ENCODE measurements at places on chromosomes 6 and 20.

DNA sequence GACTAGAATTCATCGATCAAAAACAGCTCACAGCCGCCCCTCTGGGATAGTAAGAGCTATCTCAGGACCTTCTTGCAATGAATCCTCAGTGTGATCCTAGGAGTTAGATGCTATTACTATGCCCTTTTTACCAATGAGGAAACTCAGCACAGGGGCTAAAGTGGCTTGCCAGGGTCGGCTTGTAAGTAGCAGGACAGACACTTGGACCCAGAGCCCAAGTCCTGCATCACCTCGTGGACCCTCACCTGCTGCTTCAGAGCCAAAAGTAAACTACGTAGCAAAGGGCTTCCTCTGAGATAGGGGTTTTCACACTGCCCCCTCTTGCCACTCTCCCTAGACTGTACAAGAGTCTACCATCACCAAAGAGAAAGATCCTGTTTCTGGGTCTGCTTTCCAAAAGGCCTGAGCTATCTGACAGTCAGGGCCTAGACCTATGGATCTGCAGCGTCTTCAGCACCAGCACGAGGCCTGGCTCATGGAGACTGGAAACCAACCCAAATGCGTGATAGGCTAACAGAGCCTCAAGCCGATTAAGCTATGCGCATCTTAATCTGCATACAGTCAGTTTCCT is 172.3 kb downstream of the ANKRD60 start:
- no peak for DNase-seq

DNA sequence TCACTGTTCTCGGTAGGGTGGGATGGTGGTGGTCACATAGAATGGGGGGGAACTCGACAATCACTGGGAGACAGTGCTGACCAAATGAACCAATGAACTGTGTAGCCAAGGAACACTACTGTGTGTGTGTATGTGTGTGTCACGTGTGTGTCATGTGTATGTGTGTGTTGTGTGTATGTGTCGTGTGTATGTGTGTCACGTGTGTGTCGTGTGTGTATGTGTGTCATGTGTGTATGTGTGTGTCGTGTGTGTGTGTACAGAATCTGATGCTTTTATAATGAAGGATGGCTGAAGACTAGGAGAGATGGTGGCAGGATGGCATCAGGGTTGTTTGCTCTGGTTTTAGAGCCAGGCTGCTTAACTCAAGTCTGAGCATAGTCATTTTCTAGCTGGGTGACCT is 99.1 kb upstream of the DUSP22 start:
- DNase-seq: no peak

DNA sequence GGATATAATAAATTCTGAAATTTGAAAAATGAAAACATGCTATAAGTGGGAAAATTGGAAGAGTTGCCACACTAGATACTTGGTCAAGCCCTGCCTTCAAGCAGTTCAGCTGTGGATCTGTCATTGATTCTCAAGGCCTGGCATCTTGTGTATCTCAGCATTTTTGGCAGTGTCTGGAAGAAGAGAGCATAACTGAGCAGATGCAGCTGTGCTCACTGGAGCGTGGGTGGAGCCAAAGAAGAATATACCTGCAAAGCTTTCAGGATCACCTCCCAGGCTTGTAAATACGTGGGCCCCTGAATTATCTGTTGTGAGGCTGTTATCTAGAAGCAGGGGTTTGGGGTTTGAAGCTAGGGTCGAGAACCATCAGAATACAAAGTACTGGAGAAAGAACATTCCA is 31.3 kb upstream of the CHD6 start:
- no peak for DNase-seq

DNA sequence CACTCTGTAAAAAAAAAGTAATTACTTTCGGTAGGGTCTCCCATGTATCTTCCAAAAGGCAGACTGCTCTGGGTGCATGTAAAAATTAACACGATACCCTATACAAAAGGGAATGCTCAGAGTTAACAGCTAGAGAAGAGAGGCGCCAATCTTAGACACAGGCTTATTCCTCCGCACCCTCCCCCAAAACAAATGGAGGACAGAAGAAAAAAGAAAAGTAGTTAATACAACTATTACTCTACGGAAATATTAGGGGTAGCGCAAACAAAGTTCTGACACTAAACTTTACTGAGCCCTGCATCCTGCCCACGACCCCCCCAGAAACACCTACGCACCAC is 331 bp upstream of the UFL1 start:
- DNase-seq: no peak

DNA sequence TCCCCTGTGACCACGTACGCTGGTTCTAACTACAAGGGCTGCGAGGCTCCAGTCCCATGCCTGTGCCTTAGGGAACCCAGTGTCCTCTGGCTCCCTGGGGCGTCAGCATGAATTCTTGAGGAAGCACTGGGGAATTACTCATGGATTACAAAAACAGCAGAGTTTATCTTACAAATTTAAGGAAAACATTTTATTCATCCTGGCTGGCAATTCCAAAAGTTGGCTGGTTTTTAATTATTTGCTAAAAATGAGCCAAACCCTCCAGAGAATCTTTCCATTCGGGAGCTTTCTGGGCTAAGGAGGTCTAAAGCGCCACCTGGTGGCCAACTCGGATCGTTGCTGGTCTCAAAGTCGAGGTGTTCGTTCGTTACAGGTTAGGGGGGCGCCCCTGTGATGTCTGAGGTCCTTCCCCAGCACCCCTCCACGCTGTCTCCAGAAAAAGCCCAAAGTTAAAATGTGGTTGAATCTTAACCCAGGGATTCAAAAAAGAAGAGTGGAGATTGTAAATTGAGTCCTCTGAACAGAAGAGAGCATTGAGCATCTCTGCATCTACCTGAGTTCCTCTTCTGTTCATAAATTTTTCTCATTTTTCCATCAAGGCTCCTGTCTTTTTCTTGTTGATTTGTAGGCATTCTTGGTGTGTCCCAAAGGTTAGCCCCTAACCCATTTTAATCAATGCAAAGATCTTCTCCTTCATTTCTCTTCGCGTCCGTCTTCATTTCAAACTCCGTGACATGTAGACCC is 99.4 kb downstream of the BFSP1 start:
- DNase-seq: peak; percentile 38

DNA sequence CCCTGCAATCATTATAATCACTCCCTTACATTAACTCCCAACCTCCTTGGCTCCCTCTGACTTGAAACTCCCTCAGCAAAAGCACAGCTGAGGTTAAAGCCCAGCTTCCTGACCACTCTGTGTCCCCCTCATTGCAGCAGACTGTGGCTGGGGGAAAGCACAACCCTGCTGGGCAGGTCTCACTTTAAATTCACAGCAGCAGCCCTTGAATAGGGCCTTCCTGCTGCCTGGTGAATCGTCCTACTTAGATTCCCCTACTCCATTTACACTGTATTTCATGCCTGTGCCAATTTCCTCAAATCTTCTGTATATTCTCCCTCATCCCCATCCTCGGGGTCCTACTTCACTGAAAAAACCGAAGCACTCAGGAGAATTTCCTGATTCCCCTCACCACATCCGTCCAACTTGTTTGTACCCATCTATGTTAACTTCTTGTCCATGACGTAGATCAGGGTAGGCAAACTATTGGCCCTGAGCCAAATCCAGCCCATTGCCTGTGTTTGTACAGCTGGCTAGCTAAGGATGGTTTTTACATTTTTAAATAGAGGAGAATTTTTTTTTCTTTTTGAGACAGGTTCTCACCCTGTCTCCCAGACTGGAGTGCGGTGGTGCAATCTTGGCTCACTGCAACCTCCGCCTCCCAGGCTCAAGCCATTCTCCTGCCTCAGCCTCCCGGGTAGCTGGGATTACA is 31.5 kb upstream of the GCM1 start:
- peak; percentile 69 for DNase-seq

DNA sequence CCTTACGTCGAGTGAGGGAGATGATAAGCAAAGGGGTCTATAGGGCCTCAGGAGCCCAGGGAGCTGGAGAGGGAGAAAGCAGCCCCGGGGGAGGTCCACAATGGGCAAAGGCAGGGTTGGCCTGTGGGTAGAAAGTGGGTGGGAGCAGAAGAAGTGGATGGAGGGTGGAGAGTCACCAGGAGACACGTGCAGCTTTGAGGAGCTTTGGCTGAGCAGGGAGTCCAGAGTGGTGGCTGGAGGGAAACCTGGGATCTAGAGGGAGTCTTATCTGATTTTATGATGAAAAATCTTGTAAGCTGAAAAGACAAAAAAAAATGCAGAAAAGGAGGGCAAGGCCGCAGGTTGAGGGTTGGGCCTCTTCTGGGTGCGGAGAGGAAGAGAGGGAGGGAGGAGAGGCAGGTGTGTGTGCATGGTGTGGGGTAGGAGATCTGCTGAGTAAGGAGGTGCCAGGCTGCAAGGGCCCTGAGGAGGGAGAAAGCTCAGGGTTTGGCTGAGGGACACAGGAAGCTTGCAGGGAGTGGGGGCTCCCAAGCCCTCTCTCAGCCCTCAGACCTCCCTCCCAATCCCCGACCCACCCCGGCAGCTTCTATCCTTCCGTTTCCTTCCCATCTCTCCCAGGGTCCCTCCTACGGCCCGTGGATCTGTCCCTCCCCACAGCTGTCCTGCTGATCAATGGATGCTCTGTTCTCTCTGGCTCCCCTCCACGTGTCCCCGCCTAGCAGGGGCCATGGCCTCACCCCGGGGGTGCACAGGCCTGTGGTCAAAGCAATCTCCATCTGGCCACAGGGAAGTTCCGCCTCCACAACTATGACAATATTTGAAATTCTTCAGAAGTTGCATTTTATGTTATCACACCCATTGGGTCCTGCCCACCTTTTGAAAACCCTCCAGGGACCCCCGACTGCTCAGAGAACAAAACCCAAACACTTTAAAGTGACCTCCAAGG is 17.1 kb upstream of the BPI start:
- peak; percentile 49 for DNase-seq

DNA sequence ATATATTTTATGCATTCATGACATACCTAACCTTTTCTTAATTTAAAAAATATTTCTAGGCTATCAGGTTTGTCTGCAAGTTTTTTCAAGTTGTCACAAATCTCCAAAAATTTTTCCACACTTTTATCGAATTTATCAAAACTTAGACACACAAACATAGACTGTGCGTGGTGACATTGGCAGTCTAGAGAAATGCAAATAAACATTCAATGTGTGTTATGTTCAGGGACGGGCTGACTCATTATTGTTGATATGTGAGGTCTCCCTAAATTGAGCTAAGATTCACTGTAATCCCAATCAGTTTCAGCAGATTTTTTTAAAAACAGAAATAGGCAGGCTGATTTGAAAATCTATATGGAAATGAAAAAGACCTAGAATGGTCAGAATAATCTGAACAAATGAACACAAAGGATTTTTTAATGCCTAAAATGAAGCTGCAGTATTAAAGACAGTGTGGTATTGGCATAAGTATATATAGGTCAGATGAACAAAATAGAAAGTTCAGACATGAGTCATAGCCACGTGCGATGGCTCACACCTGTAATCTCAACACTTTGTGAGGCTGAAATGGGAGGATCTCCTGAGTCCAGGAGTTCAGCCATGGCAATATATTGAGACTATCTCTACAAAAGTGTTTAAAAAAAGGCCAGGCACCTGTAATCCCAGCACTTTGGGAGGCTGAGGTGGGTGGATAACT is 19.2 kb downstream of the BLTP3A start:
- no peak for DNase-seq

DNA sequence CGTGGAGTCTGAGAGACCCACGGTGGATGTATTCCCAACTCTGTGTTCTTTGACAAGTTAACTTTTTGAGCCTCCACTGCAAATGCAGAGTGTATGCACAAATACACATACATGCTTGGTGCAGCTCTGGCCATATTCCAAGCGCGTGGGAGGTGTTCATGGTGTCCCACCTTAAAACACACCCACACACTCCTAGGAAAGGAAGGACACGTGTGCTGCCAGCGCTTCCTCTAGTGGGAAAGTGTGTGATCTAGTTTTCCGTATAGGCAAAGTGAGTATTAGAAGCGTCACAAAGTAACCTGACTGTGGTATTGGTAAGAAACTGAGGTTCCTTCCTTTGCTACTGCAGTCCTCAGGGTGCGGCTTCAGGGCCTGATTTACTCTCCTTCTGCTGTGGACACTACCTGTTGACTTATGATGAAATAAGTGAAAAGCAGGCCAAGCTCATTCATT is 36.0 kb upstream of the MPC1 start:
- DNase-seq: no peak

GRCh38 chr6:35484921-35485392 is 11.9 kb downstream of the TEAD3 start:
- peak; percentile 42 for DNase-seq

DNA sequence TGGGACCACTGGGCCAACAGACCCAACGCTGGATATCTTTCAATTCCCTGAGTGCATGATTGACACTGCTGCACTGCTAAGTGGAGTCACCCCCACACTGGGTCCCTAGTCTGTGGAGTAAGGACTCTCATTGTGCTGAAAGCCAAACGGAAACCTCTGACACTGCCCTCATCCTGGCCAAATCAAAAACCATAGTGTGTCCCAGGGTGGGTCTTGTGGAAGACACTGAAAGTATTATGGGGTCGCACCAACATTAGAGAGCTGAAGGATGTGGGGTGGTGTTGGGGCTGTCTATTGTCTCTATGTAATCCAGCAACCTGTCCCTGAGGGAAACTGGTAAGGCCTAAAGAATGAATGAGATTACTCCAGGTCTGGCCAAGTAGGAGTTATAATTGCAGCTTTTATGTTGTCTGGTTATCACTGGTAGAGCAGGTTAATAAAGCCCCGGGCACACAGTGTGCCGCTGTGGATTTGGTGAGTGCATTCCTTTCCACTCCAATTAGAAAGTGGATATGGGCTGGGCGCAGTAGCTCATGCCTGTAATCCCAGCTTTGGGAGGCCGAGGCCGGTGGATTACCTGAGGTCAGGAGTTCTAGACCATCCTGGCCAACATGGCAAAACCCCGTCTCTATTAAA is 57.9 kb downstream of the HLA-A start:
- DNase-seq: no peak

DNA sequence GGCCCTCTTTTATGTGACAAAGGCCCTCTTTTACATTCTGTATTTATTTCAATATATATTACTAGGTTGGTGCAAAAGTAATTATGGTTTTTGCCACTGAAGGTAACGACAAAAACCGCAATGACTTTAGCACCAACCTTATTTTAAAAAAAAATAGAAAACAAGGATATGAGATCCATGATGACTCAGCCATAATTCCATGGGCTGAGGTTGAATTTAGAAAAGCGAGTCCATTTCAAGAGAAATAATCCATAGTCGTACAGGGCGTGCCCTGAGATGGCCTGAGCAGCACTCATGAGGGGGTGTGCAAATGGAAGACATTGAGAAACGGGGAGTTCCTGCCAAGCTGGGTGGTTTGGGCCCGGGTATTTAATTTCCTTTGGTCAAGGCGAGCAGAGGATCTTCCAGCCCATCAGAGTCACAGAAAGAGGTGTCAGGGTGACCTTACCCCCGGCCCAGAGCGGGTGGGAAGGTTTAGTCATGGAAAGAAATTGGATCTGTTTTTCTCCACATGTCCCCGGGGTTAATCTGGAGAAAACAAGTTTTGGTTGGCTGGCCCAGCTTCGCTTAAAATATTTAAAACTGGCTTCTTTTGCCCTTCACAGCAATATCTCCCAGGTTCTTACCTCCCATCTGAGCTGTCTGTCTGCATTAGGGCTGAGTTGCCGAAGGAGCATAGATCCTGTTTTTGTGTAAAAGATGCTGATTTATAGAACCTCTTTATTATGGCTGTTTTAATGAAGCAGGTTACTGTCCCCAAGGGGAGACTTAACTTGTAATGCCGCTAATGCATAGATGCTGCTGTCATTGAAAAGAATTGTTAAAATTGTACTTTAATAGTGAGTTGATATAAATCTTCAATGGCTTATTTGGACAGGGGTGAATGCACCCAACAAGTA is 255.6 kb downstream of the PREX1 start:
- peak; percentile 13 for DNase-seq

- DNase-seq: no peak
These were observed 47.9 kb upstream of the CDH4 start for GRCh38 chr20:61204206-61204605.
